ENCODE measurements at places on chromosomes 5 and 9.

- DNase-seq = no peak
Measured at GRCh38 chr9:90851444-90851843, 49.8 kb downstream of the SYK start.

- DNase-seq = no peak
Measured at GRCh38 chr5:131475541-131475941, 159.5 kb downstream of the RAPGEF6 start.

- no peak for DNase-seq
Measured at GRCh38 chr5:106966686-106967315, 703.9 kb downstream of the EFNA5 start.

DNA sequence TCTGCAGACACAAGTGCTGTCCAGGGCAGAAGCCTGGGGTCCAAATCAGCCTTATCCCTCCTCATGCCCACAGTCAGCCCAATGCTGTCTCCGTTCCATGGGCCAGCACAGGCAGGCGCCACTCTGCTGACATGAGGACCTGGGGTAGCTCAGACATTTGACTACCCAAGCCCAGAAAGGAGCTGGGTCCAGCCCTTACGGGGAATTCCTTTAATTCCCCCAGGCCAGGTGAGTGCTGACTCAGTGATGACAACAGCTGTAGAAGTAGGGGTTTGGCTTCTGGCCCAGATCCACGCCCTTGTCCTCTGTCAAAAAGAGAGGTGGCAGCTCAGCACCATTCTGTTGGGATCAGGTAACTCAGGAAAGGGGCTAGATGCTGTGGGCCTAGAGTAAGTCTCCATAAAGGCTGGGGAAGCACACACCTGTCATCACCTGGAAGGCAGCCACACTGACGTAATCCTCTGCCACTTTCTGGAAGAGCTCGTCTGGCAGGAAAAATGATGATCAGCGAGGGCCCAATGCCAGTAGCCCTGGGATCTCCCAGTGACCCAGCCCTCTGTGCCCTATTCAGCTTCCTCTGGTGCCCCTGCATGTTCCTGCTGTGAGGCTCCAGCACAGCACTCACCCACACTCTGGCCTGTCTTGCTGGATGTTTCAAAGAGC, 1.9 kb downstream of the RAB24 start:
- no peak for DNase-seq

DNA sequence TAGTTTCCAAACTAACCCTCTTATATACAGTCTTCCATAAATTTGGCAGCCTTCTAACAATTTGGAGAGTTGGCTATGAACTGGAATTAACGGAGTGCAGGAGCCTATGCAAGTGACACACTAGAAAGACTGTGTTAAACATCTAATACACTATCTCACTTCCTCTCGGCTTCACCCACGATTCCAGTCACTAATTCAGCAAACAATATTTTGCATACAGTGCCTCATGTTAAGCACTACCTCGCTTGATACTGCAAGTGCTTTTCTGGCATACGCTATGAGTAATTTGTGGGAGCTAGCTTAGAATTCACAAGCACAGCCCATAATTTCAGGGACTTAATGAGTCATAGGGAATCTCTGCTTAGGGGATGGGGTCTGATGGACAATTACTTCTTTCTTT, 102.5 kb downstream of the ST8SIA4 start:
- no peak for DNase-seq

DNA sequence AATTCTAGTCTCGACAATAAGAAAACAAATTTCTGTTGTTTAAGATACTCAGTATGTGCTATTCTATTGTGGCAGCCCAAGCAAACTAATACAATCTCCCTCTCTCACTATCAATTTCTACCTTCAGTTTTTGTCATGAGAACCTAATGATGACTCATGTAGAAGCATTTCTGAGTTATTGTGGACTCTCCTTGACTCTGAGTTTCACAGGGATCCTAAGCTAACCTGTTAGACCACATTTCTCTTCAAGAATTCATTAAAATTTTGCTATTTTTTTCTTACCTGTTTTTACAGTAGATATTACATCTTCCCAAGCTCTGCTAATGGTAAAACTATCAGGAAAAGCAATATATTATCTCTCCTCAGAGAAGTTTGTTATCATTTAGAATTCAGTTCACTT, 599.1 kb upstream of the TYRP1 start:
- no peak for DNase-seq

DNA sequence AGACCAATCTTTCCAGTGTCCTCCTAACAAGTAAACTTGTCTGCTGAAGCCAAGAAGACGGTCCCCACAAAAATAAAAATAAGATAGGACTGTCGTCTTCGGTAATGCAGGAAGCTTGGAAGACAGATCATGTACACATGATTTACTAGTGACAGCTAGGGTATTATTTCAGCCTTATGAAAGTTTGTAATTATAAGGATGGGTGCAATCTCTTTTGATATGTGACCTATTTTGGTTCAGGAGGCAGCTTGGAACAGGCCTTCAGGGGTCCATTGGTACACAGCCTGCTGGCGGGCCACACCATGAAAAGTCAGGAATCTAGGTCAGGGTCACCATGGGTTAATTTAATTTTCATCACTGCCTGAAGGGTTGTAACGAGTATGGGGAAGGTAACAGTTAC, 13.7 kb upstream of the MEIKIN start:
- no peak for DNase-seq

DNA sequence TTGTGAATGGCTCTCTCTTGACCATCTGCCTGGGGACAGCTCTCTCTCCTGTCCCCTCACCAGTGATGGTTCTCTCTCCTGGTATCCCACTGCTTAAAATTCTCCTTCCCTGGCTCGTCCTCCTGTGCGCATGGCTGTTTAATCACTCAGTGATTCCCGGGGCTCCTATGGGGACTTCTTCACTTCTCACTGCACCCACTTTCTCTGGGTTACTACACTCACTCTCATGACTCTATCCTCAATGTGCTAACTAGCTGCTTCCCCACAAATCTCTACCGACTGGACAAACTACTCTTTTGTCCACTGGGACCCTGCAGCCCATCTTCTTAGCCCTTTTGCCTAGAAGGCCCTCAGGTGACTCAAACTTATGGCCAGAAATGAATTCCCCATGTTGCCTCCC, 89.1 kb upstream of the TBC1D2 start:
- DNase-seq = no peak

DNA sequence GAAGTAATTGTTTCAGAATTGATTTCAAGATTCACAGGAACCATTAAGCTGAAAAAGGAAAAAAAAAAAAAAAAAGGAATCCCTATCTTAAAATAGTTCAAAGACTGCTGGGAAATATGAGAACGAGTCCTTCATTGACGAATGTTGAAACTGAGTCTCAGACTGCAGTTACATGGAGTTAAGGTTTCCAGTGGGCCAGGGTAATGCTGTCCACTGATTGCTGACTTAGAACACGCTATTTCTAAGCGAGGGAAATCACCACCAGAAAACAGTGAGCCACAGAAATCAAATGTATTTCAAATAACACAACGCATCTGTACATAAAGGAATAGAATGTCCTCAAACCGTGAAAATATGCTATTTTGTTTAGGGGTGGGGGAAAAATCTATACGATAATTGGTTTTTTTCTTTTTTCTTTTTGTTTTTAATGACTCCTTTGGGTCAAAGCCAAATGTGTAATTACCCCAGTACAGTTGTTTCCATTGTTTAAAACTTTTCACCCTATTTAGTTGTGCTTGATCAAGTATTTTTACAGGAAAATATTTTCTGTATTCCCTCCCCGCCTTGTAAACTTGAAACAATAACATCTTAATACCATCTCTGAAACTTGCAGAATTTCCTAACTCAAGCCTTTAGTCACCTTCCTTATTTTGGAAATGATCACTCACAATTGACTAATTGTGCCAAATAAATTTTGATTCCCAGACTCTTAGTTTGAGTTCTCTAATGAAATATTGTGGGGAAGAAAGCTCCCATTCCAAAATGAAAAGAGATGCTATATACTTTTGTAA, 208.3 kb downstream of the MCTP1 start:
- no peak for DNase-seq

- peak; percentile 29 for DNase-seq
Measured at GRCh38 chr5:174236070-174236469, 190.6 kb downstream of the NSG2 start.

DNA sequence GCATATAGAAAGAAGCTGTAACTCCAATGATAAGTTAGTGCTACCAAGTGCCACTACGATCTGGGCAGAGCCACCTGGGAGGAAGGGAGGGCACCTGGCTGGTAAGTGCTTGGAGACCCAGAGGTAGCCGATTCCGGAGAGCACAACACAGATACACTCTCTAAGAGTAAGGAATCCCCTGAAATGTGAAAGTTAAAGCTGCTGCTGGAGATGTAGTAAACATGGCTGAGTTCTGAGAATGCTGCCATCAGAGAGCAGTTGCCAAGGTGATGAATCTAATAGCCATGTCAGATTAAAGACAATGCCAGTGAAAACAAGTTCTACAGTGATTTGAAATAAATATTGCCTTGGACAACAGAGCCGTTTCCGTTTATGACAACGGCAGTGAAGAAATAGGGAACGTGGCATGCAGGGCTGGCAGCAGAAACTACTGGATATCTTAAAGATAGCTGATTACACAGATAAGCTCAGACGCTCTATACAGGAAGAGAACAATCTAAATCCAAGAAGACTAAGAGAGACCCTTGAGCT, 561.2 kb upstream of the C9orf72 start:
- DNase-seq = no peak

DNA sequence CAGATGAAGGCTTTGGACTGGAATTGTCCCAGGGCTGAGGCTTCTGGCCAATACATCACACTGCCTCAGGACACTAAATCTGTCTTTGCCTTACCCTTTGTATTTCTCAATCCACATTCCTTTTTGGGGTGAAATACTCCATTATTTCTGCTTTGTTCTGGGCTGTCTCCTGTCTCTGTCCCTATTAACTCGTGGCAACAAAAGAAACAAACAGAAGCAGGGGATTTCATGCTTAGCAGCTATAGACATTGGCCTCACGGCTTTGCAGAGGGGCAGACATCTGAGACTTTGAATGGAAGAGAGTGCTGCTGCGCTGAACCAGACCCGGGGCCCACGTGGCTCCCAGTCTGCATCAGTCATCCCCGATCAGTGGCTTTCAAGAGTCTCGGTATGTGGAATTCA, 129.7 kb downstream of the ARL15 start:
- DNase-seq = no peak

- DNase-seq = no peak
Measured at GRCh38 chr5:53166183-53166495, 56.6 kb upstream of the MOCS2 start.

- DNase-seq = no peak
Measured at GRCh38 chr9:70257991-70258691, 637 bp upstream of the SMC5 start.

DNA sequence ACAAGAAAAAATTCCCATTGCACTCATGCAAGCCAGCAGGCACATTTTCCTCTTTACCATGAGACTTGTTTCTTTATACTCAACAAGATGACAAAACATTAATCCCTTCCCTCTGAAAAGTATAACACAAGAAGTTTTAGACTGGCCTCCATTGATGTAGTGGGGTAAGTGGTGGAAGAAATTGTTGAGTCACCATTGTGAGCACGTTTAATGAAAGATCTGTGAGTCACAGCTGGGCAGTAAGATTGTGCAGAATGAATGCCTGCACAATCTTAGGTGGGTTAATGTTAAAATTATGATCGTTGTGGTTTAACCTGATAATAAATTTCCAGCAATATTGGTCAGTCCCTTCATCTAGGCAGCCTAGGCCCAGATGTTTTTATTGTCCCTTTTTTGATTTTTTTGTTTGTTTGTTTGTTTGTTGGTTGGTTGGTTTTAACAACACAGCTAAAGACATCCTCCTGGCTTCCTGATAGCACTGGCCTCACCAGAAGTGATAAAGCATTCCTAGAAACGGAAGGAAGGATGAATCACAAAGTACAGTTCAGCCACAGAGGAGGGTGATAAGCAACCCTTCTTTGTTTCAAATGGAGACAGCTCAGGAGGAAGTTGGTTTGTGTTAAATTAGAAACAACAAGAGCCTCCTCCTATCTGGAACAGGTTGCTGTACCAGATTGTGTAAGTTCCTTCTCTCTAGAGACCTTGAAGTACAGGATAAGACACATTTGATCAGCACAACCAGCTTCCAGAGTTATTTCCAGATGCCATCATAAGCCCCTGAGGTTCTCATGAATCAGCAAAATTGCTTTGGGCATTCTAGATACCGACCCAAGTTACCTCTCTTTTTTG, 40.3 kb downstream of the SLC24A2 start:
- DNase-seq = no peak

GRCh38 chr5:39891376-39891775, 466.6 kb upstream of the DAB2 start:
- DNase-seq = no peak
